ENCODE measurements at places on chromosomes 1 and 21.

GRCh38 chr1:110339407-110340206, 430 bp downstream of the RBM15 start:
- no peak for DNase-seq

GRCh38 chr1:111253876-111254275, 26.4 kb downstream of the CHI3L2 start:
- no peak for DNase-seq

GRCh38 chr21:32096411-32096810, 182.4 kb downstream of the MIS18A start:
- DNase-seq: no peak

DNA sequence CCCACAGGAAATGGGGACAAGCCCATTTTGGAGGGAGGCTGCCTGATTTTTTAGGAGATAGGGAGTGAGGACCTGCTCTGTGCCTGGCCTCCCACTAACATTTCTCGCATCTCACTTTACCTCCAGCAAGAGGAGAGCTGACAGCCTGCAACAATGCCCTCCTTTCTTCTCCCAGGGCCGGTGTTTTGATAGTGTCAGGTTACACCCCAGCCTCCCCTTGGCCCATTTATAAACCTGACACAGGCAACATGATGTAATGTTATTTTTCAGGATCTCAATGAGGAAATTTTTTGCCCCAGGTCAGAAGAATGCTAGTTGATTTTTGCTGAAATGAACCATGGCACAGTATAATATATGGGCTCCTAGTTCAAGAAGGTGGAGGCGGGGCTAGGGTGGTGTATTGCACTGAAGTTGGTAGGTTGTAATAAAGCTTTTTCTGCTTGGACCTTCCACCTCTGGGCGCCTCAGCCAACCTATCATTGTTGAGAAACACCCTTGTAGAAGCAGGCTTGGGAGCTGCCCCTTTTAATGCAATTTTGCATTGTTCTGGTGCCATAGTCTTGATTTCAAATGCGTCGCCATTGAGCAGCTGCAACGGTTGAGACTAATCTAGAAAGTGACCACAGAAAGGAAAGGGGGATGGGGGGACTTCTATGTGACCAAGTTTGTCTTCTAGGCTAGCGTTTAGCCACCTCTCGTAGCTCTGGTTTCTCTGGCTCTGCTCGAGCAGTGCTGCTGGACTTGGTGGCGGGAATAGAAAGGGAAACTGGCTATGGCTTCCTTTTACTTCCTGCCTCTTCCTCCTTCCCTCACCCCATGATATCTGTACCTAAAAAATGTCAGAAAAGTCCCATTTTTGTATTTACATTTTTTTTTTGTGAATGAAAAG, 53.0 kb downstream of the PBX1 start:
- peak; percentile 65 for DNase-seq

DNA sequence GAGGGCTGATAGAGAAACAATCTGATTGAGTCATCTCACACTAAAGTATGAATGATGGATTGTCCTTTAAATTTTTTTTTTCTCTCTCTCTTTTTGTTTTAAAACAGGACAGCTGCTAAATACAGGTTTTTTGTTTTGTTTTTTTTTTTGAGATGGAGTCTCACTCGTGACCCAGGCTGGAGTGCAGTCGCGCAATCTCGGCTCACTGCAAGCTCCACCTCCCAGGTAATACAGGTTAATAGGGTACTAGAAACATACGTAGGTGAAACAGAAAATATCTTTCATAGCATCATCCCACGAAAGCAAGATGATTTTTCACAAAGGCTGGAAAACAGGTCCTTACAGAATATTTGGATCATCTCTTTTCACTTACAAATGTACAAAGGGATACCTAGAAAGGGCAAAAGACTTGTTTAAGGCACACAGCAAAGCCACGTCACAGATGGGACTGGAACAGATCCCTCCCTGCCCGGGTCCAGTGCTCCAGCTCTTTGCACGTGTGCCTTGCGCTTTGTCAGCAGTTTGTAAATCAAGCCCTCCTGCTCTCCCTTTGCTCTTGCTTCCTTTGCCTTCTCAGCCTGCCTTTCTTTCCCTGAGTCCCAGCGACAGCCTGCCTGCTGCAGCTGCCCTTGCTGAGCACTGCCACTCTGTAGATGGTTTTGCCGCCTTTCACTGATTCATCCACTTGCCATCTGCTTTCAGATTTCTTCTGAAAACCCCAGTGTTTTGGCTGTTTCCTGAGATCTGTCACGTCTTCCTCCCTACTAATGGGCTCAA, 171.3 kb upstream of the BEND5 start:
- no peak for DNase-seq

GRCh38 chr21:30206551-30207251, 9.2 kb downstream of the CLDN8 start:
- no peak for DNase-seq

DNA sequence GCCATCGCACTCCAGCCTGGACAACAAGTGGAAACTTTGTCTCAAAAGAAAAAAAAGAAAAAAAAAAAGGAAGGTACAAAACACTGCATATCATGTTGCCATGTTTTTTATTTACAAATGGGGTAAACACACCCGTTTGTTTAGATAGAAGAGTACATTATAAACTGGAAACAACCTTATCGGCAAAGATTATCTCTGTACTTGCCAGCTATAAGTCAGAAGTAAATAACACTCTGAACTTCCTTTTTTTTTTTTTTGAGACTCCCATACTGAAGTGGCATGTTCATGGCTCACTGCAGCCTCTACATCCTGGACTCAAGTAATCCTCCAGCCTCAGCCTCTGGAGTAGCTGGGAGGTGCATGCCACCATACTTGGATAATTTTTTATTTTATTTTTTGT, 21.9 kb downstream of the USP48 start:
- no peak for DNase-seq

- no peak for DNase-seq
These were observed 132.1 kb downstream of the ETS2 start for GRCh38 chr21:38937844-38938243.

DNA sequence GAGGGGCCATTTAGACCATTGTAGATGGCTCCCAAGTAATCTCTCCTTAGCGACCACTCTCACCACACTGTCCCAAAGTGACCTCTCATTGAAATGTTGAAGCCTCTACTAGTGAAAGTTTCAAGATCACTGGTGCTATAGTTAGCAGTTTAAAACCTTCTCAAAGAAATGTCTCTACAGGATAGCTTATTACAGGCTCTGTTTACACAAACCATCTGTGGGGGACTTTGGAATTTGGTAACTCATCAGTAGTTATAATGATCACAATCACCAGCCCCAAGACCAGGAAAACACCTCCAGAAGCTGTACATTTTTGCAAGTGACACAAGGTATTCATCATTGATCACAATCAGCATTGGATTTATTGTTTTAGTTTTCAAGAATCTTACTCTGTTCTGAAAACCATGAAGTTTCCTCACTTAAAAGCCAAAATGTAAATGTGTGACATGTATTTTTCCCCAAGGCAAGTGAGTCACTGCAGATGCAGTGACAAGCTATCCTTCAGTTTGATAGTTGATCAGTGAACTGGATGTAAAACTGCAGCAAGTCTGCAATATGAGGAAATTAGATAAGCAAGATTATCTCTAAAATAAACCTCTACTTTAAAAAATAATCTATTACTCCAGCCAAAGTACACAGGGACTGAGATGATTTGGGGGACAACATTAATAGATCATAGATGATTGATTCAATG, 41.9 kb downstream of the C21orf91 start:
- DNase-seq: no peak
